ENCODE measurements at places on chromosomes 5 and 9.

DNA sequence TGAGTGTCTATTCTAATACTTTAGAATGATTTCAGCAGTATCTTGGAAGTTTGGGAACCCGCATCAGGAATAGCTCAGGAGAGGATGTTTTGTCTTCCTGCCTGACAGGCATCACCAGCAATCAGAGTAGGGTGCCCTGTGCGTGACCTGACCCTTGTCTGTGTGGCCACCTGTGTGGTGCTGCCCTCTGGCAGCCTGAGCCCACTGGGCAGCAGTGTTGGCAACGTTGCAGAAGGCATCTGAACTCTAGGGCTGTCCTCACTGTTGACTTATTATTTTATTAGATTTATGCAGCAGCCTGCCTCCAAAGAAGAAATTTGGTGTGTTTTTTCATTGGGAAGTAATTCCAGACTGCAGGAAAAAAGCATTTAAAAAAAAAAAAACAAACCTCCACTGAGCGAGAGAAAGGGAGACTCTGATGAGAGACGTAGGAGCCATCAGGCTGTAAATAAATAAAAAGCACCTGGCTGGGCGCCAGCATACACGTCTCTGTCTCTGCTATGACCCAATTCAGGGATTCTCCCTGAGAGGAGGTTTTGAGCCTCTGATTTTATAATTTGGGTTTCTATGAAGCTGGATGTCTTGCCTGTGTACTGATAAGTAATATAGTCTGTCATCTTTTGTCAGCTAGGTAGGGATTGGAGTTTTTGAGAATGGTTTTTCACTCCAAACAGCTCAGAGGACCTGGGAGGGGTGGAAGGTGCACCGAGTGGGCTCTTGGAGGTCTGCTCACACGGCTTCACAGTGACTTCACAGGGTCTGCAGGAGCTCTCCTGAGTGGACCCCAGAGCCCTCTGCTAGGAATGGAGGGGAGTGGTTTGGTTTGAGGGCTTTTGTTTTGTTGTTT lies 49.0 kb downstream of the FAM78A start:
- no peak for DNase-seq

GRCh38 chr9:121026260-121026691 lies 23.8 kb downstream of the C5 start:
- no peak for DNase-seq

DNA sequence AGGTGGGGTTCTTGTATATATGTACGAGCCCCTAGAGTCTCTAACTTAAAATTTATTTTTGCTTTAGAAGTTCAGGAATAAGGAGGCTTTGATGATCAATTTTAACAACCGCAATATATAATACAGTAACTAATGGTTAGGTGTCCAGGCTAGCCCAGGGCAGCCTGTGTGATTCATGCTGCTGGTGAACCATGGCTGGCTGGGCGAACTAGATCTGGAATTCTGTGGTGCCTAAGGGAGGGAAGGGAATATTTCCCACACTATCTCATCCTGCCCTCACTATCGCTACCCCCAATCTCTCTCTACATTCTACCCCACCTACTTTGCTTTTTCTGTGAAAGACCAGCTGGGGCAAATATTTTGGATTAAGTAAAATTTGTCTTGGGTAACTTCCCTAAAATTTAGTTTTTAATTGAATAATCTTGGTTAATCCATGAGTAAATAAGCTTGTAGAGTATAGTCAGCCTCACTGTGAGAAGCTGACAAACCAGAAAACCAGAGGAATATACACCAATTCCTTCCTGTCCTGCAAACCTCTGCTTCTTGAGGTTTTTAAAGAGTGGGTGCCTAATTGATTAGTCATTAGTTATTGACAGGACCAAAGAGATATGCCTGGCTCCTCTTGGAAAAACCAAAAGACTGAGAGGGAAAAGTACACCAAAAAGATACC lies 115.1 kb upstream of the CCDC152 start:
- DNase-seq, result no peak

DNA sequence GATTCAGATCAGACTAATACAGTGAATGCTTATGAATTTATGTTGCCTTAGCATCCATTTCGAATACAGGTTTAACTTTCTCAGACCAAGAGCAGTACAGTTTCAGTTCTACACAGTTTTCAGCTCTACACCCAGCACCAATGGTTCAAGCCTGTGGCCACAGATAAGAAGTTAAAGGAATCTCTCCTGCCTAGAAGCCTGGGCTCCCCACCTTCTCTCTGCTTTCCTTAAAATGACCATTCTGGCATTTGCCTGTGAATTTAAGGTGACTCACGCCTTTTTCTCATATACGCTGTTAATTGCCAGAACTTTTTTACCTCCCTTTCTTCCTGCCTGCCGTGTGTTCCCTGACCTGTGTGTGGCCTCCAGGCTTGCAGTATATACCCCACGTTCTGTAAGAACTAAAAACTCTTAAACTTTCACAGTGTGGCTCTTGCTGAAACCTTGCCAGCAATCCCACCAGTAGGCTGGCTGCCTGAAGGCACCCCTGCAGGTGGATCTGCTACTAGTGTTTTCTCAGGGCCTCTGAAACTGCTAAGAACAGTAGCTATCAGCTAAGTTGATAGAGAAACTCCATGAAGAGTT lies 692.8 kb upstream of the CDH18 start:
- no peak for DNase-seq

GRCh38 chr9:132041798-132042197 lies 37.9 kb downstream of the MED27 start:
- no peak for DNase-seq

DNA sequence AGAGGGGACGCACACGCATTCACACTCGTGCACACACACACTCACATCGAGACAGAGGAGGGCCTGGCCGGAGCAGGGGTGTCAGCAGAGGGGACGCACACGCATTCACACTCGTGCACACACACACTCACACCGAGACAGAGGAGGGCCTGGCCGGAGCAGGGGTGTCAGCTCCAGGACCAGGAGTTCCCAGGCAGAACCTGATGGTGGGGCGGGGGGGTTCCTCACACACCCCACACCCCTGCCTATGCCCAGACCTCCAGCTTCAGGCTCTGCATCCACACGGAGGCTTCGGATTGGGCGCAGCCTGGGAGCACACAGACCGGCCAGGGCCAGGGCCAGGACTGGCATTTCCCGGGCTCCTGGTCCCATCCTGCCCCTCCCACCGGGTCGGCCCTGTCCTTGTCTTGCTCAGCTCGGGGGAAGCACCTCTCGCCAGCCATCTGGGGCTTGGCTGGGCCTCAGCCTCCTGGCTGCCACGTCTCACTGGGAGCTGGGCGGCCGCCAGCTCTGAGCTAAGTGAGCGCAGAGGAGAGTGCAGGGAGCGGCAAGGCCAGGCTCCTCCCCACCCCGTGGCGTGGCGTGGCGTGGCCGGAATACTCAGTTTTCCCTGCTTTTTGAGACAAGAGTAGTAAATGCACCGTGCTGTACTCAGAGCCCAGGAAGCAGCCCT lies 31.3 kb downstream of the ADAMTS2 start:
- no peak for DNase-seq

DNA sequence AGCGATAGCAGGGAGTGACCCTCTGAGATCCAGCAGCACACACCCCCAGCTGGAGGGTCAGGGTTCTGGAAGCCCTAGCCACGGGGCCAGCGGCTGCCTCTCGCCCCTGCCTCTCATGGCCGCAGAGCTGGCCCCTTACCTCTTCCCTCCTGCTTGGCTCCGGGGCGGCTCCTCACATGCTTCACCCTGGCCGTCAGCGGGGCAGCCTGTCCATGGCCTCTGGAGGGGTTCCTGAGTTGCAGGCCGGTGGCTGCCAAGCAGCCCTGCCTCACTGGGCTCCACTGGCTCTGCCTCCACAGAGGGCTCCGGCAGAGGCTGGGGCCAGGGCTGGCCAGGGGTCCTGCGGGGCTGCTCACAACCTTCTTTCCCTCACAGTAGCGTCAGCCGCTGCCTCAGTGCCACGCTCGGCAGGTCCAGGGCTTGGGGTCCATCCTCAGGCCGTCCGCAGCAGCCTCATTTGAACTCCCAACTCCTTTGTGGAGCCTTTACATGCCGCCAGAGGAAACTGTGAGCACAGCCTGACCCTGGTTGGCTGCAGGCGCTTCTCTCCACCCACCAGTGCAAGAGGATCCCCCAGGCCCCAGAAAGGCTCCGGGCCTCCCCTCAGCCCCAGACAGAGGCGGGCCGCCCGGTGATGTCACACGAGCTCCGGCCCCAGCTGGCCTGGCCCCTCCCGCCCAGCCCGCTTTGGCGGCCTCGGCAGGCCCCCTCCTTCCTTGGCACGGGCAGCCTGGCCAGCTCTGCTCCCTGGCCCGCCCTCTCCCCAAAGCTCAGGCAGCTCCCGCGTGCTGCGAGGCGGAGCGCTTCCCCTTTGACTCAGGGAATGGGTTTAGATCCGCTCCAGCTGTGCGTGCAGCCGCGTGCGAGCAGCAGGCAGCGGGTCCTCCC lies at the start of gene ANGPTL2:
TSS of gene ANGPTL2 (minus strand) at position 460 of the 888 bp plus-strand sequence. CDS start 13,904 bp downstream, outside the sequence.
- no peak for DNase-seq

GRCh38 chr5:132000241-132000490 lies 11.3 kb downstream of the ACSL6 start:
- DNase-seq, result no peak

DNA sequence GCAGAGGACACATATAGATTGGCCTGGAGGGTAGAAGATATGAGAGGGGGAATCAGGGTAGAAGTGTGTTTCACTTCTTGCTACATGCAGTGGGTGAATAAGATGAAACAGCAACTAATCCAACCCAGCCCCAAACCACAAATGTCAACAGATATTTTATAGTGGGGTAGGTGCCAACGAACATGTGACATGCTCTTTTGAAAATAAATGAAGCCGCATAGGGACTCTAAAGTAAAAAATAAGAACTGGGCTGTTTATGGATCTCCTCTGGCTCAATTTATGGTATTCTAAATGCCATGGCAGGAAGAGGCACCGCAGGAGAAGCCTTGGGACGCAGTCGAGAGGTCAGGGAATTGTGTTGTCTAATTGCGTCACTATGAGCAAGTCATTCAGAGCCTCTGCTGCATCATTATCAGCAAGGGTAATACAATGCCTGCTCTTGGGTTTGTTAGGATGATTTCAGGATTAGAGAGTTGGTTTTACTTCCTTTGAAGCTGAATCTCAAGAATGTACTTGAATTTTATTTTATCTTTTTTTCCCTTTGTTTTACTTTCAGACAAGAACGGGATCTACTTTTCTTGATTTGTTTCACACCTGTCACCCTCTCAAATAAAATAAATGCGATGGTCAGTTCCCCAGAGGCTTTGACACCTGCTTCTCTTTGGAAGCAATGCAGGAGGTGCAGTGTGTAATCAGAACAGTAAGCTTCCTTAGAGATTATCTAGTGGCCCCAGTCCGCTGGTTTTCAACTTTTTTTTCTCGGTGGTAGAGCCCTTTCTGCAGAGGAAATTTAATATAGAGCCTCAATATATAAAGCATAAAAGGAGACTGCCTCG lies 375.6 kb upstream of the CLINT1 start:
- no peak for DNase-seq

GRCh38 chr5:33153831-33154230 lies 286.9 kb upstream of the TARS1 start:
- DNase-seq, result no peak

- no peak for DNase-seq
These were observed 1.4 kb downstream of the PBX3 start for GRCh38 chr9:125748446-125749099.

DNA sequence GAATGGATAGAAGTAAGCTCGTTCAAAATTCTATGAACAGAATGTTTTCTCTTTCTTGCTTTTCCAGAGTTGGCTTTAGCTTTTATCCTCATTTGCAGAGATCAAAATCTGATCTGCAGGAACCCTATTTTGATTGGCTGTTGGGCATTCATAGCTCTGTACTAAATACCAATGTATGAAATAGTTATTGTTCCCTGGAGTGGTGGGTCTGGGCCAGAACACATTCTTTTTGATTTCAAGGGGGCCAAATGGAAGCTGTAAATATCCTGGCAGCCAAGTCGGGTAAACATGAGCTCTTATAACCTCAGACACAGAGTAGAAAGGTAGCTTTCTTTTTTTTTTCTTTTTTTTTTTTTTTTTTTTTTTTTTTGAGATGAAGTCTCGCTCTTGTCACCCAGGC lies 241.5 kb downstream of the PDZD2 start:
- DNase-seq, result no peak

GRCh38 chr5:67077296-67077695 lies 119.3 kb downstream of the CD180 start:
- DNase-seq, result no peak

GRCh38 chr5:180621311-180621710 lies 28.1 kb downstream of the FLT4 start:
- DNase-seq, result no peak

- no peak for DNase-seq
These were observed 2.5 kb upstream of the SLC25A48 start for GRCh38 chr5:135831851-135832555.

DNA sequence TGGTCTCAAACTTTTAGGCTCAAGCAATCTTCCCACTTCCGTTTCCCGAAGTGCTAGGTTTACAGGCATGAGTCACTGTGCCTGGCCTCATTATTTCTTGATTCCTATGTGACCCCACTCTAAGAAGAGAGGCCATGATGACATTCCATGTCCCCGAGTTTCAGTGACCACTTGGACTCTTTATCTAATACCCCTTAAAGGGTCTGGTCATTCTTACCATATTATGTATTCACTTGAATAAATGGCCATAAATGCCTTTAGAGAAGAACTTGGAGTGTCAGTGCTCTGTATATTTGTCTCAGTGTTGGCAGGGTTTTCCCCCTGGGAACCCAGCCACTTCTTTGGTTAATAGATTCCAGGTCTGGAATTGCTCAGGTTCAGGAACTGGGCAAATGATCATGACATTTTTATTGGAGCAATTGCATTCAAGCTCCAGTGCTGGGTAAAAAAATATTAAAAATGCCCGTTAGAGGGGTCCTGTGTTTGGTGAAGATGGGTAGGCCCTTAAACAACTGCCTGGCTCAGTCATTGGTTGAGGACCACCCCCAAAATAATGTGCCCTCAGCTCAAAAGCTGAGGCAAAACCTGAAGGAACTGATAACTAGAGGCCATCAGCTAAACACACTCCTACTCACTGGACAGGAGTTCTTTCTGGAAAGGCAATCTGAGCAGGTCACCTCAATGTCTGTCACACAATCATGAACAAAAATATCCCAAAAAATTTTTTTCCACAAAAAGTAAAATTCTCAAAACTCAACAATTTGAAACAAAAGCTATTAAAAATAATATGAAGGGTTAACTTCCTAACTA lies 186.6 kb upstream of the ZNF608 start:
- no peak for DNase-seq

DNA sequence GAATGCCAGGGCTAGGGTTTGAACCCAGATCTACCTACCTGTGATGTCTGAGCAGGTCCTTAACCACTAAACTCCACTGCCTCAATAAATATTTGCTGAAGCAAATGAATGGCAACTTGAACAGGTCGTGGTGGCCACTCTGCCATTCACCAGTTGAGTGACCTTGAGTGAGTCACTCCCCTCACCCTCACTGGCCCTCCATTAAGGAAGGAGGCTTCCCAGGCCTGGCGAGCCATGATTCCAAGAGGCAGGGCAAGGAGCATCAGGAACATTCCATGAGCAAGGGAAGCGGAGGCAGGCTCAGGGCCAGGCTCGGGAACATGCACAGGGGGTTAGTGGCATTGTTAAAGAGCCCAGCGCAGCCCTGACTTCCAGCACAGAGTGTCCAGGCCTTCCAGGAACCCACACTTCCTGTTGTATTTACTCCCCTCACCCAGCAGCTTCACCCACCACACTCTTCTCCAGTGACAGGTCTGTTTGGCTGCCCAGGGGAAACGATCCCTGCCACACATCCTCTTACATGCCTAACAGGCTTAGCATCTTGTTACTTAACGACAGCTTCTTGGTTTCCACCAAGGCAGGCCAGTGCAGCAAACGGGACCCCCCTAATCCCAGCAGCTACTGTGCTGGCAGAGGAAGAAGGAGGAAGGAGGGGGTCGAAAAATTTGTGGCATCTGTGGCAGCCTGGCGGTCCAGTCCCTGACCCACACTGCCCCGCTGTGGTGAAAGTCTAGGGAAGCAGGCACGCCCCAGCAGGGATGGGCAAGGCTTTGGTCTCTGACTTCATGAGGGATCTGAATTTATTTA lies 43.7 kb upstream of the TTC1 start:
- DNase-seq, result no peak

All from activated T-cell treated with anti-CD3 and anti-CD28 coated beads for 4 hours (primary cell).